Stimulated activated CD4-positive, alpha-beta T cell treated with anti-CD3 and anti-CD28 coated beads, Interleukin-1b, Interleukin-23, amount 100 ng/mL, for 48 hours (primary cell): ENCODE measurements at places on chromosomes 16 and 17.
A peak's percentile ranks its signal among the peaks of the same experiment; 100 is the strongest.

GRCh38 chr16:22955461-22956070 is 141.6 kb downstream of the HS3ST2 start:
- no peak for DNase-seq

DNA sequence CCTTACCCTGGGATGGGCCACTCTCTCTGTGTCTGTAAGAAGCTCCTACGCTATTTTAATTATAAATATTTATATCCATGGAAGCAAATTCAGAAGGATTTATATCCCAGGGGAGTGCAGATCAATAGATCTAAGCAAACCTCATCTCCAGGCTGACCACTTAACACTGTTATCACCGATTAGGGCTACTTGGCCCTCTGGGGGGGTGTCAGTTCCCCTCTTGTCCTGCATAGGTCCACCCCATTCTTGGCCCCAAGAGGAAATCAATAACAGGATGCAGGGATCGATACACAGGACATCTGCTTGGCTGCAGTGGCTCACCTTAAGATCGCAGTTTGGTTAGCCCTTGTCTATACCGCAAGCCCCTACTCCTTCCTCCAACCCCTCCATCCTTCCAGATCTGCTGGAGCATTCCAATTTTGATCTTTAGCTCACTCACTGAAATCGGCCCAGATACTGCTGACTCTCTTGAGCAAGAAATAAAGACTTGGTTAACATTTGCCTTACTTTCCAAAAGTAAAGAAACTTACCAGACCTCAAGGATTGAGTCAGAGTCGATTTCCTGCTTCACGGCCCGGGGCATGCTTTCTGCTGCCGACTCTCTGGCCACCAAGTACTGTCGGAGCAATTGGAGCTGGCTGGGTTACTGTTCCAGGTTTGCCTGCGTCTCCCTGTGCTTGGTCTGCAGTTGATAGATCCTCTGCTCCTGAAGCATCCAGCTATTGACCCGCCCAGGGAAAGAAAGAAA is 112.3 kb upstream of the PMFBP1 start:
- no peak for DNase-seq

DNA sequence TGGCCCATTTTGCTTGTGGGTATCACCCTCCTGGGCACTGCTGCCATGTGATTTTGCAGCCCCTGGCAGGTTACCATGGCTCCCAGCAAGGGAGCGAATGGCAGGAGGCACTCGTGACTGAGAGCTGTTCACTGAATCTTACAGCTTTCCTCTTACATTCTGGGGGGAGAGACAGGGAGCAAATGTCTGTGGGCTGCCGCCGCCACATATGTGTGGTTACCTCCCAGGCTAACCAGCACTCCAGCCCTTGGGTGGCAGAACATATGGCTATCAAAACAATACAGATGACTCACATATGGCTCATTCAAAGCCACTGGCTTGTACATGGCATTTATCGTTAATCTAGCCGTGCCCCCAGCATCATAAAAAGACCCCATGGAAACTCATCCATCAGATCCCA is 19.8 kb downstream of the GTF3C1 start:
- no peak for DNase-seq

- no peak for DNase-seq
Measured at GRCh38 chr17:52298881-52299280, 140.4 kb upstream of the CA10 start.

- no peak for DNase-seq
Measured at GRCh38 chr16:59665618-59666220, 931.6 kb upstream of the GOT2 start.

GRCh38 chr17:46952115-46952514 is 26.9 kb downstream of the RPRML start:
- no peak for DNase-seq

DNA sequence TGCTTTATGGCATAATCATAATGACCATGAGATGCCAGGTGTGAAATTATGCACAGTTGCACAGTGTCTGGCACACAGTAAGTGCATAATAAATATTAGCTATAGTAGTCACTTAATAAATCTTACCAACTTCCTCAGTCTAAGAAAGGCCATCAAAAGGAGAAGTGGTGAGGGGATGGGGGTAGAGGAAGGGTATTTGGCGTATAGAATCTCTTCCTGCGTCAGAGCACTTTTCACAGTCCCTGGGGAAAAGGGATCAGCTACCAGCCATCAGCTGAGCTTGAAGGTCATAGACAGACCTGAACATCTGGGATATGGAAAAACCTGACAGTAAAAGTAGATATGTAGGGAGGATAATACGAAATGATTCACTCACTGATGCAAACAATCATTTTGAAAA is 5.8 kb downstream of the CRHR1 start:
- no peak for DNase-seq

- no peak for DNase-seq
Measured at GRCh38 chr17:32813021-32813420, 63.9 kb downstream of the MYO1D start.

DNA sequence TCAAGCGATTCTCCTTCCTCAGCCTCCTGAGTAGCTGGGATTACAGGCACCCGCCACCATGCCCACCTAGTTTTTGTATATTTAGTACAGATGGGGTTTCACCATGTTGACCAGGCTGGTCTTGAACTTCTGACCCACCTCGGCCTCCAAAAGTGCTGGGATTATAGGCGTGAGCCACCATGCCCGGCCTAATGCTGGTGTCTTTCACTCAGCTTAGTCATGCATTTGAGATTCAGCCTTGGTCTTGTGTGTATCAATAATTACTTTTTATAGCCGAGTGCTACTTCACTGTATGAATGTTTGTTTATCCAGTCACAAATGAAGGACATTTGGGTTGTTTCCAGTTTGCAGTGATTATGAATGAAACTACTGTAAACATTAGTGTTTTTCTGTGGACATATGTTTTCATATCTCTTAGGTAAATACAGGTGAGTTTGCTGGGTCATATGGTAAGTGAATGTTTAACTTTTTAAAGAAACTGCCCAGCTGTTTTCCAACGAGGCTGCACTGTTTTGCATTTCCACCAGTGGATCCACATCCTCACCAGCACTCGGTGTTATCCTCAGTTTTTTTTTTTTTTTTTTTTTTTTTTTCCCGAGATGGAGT is 11.0 kb upstream of the PLCG2 start:
- no peak for DNase-seq

DNA sequence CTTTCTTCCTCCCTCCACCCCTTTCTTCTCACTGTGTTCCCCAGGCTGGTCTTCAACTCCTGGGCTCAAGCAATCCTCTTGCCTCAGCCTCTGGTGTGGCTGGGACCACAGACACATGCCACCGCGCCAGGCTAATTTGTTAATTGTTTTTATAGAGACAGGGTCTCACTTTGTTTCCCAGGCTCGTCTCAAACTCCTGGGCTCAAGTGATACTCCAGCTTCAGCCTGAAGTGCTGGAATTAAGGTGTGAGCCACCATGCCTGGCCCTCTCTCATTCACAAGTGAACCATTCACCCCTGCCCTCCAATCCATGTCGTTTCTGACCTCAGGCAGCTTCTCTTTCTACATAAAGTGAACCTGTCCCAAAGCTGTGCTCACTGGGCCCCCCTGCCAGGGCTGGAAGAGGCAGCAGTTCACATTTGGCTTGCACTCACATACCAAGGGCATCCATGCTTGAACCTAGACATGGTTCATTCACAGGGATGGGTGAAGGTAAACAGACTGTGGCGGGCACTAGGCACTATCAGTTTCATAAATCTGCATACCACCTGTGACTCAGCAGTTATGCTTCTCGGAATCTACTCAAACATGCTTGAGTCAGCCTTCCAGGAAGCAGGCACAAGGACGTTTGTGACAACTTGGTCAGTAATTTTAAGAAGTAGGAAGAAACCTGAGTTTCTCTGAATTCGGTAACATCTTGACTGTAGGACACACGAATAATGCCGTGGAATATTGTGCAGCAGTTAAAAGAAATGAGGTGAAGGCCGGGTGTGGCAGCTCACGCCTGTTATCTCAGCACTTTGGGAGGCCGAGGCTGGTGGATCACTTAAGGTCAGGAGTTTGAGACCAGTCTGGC is 6.0 kb upstream of the RNF213 start:
- DNase-seq = peak; percentile 80

- no peak for DNase-seq
Measured at GRCh38 chr17:48453447-48453846, 23.4 kb upstream of the SKAP1 start.

GRCh38 chr17:4980644-4981216 is 6.7 kb downstream of the CAMTA2 start:
- no peak for DNase-seq

DNA sequence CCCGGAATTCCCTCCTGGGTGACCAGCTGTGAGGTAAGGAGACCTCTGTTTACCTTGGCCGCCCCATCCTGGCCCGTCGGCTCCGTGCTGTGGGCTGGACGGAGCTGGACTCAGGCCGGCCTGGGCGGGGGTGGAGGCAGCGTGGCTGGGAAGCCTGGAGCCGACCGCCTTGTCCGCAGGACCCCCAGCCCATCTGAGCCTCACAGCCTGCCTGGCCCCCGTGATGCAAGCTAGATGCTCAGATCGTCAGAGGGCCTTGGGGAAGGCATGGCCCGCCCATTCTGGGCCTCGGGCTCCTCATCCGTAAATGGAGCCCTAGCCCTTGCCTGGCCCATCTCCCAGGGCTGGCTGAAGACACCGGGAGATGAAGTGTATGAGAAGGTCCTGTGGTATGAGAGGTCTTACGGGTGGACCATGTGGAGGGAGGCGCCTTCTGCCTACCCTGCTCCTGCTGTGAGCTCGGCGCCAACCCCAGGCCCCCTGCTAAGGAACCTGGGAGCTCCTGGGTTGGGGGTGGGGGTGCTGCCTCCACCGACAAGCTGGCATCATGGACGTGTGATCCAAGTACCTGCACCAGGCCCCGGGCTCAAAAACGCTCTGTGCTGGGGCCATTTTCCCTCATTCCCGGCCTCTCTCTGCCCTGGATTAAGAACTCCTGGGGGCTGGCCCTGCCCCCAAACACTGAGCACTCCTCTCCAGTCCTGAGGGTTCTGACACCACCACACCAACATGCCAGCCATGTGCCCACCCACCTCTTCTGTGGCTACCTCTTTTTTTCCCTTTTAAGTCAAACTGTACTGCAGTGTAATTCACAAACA is 5.4 kb upstream of the P2RX1 start:
- DNase-seq = no peak

DNA sequence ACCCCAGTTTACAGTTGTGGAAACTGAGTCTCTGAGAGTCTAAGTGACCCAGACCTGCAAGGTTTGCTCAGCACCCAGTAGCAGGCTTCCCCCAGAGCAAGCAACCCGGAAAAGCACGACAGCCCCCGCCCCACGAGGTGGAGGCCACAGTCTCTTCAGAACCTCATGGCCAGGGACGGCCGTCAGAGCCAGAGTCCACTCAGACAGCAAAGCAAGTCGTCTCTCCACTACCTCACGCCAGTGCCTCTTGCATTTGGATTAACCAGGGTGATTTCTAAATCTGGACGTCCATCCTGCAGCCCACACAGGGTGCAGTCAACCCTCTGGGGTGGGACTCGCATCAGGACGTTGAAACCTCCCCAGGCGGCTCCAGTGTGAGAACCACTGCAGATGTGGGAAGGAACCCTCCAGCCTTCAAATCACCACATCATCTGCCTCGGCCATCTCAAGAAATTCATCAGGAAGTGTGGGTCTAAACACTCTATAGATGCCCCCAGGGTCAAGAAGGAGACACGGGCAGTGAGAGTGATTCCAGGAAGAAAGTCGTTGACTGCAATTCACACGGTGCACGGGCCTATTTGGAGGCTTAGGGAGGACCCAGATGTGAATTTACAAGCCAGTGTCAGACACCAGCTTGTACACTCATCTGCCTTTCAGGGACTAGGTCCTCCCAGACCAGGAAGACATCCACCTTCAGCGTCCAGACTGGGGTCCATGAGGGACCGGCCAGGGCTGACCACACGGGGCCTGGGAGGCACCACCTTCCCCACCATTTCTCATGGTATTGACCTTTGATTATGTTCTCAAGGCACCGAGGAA is 20.2 kb upstream of the RBFOX3 start:
- no peak for DNase-seq

DNA sequence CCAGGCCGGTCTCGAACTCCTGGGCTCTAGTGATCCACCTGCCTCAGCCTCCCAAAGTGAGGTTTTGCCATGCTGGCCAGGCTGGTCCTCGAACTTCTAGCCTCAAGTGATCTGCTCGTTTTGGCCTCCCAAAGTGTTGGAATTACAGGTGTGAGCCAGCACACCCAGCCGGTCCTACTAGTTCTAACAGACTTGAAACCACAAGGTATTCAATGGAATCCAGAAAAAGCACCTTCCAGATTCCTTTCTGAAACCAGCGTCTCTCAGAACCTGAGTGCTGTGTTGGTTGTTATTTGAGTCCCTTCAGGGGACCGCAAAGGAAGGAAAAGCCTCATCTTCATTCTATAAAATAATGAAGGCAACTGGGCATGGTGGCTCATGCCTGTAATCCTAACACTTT is 4.1 kb downstream of the KRABD2 start:
- no peak for DNase-seq

DNA sequence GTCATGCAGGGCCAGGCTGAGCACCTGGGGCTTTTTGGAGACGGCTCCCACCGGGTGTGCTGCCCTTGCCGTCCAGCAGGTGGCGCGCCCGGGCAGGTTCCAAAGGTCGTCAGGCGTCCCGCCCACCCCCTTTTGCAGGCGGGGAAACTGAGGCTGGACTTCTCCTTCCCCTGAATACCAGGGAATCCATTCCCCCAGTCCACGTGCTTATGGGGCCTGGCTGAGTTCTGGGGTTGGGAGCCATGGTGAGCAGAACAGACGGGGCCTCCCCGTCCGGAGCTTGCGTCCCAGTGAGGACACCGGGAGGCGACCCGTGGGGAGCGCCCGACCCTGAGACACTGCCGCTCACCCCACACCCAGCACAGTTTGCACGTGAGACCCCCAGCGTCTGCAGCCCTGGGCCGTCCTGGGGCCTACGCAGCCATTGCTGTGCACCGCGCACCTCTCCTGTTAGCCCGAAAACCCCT is 51.8 kb upstream of the JPH3 start:
- DNase-seq = peak; percentile 34

GRCh38 chr17:76199469-76199868 is 40.8 kb downstream of the RNF157 start:
- DNase-seq = peak; percentile 78

DNA sequence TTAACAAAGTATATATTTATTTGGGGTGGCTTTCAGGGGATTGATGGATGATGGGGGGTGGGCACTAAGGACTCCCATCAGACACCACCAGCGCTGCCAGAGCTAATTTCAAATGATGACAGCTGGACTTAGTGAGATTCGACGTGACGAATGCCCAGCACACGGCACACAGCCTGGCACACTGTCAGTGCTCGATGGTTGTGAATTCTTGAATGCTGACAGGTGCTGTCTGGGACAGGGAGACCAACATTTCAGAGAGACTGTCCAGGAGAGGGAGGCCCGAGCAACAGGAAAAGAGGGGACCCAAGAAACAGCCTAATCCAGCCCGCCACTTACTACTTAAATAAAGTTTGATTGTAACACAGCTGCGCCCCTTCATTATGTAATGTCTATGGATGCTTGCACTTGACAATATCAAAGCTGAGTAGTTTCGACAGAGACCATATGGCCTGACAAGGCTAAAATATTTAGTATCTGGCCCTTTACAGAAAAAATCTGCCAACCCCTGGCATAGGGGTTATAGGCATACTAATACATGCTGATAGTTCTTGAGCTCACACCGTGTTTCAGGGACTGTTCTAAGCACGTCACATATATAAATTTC is 6.2 kb upstream of the MPRIP start:
- DNase-seq = no peak

- no peak for DNase-seq
Measured at GRCh38 chr17:66610361-66611133, 224.4 kb upstream of the CACNG5 start.

GRCh38 chr17:81659038-81659437 is 2.7 kb upstream of the PDE6G start:
- DNase-seq = no peak
